ENCODE measurements at places on chromosomes 2 and 18. TPM values are rescaled to one million over a fixed set of nuclear protein-coding genes. Genes with fewer than 3 reads are reported as not detected.

GRCh38 chr18:10401521-10401920 lies 52.9 kb upstream of the APCDD1 start:
- peak; percentile 67 for DNase-seq

- DNase-seq: no peak
Observed at GRCh38 chr2:69306393-69306821, 80.6 kb downstream of the GFPT1 start.

- DNase-seq: peak; percentile 37
Observed at GRCh38 chr18:37270038-37270665, 295.4 kb downstream of the CELF4 start.

GRCh38 chr18:46439037-46439436 lies 218.0 kb downstream of the LOXHD1 start:
- no peak for DNase-seq

The CACNB4 gene
- total RNA-seq: 0.75 TPM

- no peak for DNase-seq
Observed at GRCh38 chr2:45669032-45669486, 17.6 kb downstream of the PRKCE start.

The CENPA gene
- 5.6 TPM for total RNA-seq

The SLC25A12 gene
- 17.9 TPM for total RNA-seq

The SPDYA gene
- 0.69 TPM for total RNA-seq

- peak; percentile 89 for DNase-seq
Observed at GRCh38 chr2:132593171-132593570, 76.8 kb downstream of the LYPD1 start.

DNA sequence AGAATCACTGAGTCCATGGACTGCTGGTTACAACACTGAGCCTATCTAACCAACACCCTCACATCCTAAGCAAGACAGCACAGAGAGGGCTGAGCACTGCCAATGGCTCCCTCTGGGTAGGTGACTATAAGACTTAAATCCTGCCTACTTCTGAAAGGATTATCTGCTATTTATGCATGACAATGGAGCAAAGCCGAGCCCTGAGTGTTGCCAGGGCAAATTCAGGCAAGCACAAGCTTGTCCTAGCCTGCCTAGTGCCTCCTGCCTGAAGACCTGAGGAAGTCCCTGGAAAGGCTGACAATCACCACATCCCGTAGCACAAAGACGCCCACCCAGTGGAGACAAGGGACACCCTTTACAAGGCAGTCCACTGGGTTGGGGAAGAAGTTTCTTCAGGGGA lies 129.7 kb downstream of the OSR1 start:
- no peak for DNase-seq

GRCh38 chr2:169620509-169620908 lies 36.4 kb downstream of the PPIG start:
- DNase-seq: no peak

Data from renal cortical epithelial cell (primary cell).